ENCODE measurements at places on chromosomes 12 and 14.

DNA sequence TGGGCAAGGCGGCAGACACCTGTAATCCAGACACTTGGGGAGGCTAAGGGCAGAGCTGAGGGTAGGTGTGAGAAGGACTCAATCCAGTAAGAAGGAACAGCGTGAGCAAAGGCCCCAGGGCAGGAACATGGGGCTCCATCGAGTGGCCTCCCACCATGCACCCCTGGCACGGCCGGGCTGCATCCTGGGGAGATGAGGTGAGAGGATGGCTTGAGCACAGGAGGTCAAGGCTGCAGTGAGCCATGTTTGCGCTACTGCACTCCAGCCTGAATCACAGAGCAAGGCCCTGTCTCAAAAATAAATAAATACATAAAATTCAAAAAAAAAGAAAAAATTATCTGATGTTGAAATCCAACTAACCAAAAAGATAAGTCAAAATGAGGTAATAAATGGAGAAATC is 58.5 kb downstream of the ARL6IP4 start:
- DNase-seq = no peak

- DNase-seq = no peak
Observed at GRCh38 chr12:15600223-15600935, 188.8 kb downstream of the EPS8 start.

GRCh38 chr14:72546344-72547016 is 347.4 kb downstream of the DPF3 start:
- no peak for DNase-seq

DNA sequence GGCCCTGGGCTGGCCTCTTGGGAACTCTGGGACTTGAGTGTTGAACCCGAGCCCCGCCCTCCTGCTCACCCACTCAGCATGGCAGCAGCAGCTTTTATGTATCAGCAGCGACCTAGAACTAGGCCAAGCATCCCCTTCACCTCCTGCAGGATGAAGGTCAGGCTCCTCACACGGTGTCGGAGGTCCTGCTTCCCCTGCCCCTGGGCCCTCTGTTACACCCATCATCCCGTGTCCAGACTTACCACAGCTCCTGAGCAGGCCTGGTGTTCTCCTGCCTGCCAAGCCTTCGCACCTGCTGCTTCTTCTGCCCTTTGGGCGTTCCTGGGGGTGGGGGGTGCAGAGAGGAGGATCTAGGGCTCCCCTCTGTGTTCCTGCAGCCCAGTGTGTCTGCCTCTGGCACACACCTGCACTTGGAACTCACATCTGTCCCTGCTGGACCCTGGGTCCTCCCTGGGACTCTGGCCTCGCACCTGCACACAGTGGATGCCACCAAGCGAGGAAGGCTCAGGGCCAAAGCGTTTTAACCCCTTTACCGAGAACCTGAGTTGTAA is 80.3 kb downstream of the PAPOLA start:
- no peak for DNase-seq

GRCh38 chr14:54627540-54628363 is 60.8 kb downstream of the SAMD4A start:
- DNase-seq = no peak

DNA sequence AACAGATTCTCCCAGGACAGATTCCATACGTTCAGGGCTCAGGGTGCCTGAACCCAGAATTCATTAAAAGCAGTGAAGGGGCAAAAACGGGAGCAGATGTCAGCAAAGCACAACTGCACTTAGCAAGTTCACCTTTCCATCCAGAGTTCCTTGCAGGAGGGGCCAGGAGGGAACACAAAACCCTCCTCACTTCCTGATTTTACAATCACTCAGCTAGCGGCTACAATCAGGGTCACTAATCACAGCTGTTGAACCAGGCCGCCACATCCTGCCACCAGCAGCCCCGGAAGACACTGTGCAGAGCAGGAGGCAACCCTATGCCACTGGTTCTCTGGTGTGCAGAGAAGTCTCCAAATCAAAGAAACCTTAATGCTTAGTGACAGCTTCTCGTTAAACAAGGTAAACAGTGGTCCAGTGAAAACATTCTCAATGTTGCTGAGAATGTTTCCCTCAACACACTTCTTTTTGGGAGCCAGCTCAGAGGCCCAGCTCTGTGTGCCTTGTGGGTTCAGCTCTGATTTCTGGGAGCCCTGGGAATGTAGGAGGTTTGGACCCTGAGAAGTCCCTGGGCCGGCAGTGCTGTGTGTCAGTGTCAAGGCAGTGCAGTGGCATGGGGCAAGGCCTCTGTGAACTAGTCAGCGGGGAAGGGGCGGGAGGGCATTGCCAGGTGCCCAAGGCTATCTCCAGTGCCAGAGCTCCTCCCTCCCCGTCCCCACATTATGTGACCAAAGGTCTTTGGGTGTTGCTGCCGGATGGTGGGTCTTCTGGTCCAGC is 54.5 kb downstream of the VCPKMT start:
- DNase-seq = no peak

DNA sequence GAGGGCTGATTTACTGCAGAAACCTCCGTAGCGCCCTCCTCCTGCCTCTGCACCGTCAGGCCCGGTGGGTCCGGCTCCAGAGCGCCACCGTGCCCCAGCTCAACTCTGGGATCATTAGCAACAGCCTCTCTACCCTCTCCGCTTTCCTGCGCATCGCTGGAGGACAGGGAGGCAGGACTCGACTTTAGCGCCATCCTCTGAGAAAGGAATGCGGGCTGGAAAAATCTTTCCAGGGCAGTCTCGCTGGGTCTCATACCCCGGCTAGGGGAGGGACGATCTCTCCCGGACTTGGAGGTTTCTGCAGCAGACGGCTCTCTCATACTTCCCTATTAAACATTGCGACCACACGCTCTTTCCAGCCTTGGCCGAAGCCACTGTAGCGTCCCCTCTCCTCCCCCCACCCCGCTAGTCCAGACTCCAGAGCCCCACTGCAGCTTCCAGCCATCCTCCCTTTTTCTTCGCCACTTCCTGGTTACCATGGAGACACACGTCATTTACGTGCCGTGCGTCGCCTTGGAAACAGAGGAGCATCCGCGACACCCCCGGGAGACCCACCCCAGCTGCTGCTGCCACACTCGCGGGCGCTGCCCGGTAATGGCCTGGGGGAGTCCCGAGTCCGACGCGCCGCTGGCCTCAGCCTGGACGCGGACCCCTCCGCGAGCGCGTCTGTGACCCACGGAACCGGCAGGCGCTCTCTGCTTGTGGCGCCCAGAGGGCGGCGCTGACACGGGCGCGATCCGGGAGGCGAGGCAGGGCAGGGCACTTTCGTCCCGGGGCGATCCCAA is at the start of gene CCDC184:
Gene CCDC184 (plus strand): TSS at position 554 of the 785 bp plus-strand sequence. CDS start 479 bp downstream, outside the sequence.
- DNase-seq = peak; percentile 82

DNA sequence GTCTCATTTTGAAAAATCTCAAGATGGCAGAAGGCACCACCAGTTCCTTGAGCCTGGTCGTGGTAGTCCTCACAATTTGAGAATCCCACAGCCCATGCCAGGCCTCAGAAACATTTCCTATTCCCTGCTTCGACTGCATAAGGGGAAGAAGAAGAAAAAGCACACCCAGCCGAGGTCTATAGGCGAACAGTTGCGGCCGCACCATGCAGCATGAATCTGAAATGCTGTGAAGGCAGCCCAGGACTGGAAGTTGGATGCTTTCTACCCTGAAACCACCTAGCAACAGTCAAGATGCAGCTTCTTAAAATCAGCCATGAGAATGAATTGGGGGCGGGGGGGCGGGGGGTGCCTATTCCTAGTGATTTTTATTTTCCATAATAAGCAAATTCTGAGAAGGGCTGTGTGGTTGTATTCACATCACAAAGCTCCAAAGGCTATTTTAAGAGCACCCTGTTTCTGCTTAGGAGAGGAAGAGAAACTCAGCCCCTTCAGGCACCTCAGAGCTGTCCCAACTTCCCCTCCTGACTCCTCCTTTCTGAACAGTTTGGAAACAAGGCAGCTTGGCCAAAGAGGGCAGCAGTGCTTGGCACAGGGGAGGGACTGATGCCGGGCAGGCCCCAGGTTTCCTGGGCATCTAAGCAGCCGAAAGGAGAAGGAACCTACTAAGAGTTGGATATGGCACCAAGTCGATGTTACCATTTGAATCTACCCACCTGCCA is 172.5 kb upstream of the FOXN3 start:
- no peak for DNase-seq

DNA sequence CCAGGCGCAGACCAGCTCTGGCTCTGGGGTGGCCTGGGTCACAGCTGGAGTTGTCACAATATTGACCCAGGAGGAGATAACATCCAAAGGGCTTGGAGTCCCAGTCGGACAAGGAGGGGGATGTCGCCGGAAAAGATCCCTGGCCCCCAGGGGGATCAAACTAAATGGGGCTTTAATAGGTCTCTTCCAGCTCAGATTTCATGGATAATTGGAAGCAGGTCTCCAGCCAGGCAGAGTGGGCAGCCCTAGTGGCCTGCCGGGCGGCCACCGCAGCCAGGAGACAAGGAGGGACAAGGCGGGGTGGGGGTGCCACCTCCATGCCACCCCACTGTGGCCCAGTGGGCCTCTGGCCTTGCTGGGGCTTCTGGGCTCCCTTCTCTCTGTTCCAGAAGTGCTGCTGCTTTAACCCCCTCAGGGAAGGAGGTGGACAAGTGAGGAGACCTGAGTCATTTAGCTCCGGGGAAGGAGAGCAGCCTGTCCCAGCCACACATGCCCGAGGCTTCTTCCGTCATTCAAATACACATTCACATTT is 23.1 kb upstream of the PGF start:
- no peak for DNase-seq

DNA sequence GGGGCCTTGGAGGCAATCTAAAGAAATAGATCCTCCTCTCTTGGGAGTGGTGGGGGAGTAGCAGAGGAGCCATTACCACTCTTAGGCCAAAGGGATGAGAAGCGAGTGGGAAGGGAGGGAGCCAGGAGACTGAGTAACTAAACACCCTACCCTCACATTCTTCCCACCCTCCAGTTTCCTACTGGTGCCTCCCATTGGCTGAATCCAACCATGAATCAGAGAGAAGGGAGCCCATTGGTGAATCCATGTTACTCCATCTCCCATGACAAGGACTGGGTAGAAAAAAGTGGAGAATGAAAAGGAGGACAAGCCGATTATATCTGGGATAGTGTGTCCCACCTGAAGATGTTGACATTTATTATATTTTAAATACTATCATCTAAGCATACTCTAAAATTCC is 76.8 kb upstream of the LHX5 start:
- no peak for DNase-seq

- peak; percentile 36 for DNase-seq
Observed at GRCh38 chr14:21097636-21098075, 799 bp downstream of the ZNF219 start.

Data from DMS79 treated with DMSO at 0.1 percent for 48 hours (cell line).